ENCODE measurements at places on chromosomes 13 and 19.

- DNase-seq, result no peak
These were observed 1.4 kb downstream of the SPRY2 start for GRCh38 chr13:80339563-80339911.

GRCh38 chr13:98772794-98773452 lies 20.5 kb upstream of the SLC15A1 start:
- DNase-seq, result no peak

DNA sequence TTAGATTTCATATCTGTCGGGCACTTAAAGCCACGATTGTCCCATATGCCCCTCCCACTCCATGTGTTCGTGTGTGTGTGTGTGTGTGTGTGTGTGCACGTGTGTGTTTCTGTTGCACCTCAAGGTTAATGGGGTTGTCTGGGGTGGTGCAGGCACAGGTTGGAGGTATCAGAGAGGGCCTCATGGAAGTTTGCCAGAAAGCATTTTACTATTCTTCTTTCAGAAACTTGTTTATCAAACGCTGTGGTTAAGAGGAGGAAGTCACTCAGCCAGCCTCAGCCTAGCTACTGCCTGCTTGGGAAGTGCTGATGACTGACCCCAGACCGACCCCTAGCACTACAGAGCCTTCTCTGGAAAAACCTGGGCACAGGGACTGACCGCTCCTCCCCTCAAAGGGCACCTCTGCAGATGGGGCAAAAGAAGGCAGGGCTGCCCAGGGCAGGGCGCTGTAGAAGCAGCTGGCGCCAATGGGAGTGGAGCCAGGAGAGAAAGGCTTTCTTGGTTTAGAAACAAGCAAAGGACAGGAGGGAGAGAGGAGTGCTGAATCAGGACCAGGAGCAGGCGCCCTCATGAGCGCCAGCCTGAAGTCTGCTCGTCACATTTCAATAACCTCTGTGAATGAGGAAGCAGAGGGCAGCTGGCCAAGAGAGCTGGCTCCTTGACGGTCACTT lies 3.9 kb downstream of the SIAH3 start:
- DNase-seq, result no peak

DNA sequence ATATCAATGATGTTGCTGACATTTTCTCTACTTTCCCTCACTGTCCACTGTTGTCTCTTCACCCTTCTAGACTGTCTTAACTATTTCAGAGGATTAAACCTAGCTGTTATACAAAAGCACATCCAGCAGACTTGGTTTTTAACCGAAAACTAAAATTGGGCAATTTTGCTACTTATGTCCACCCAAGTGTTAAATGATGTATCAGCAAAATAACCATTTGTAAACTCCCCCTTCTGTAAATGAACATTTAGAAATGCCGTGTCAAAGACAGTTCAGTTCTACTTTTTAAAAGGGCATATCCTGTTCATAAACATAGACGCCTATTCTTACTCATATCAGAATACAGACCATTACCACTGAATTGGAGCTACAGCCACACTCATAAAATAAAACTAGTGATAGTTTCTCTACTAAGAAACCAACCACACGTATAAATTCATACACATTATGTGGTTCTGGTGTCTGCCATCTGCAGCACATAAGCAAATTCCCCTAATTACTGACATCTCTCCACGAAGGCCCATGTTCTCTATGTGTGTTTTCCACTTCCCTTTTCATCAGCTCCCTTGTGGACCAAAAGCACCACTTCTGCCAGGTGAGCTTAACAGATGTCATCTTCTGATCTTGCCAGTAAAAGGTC lies 1091.8 kb downstream of the PCDH9 start:
- no peak for DNase-seq

GRCh38 chr13:75324413-75324940 lies 157.5 kb downstream of the TBC1D4 start:
- DNase-seq, result no peak
